Stimulated activated CD4-positive, alpha-beta T cell treated with anti-CD3 and anti-CD28 coated beads, Interleukin-4, amount 100 ng/mL, for 24 hours (primary cell): ENCODE measurements at places on chromosomes 16 and 17.

- no peak for DNase-seq
Measured at GRCh38 chr17:64920026-64920418, 744 bp upstream of the LRRC37A3 start.

DNA sequence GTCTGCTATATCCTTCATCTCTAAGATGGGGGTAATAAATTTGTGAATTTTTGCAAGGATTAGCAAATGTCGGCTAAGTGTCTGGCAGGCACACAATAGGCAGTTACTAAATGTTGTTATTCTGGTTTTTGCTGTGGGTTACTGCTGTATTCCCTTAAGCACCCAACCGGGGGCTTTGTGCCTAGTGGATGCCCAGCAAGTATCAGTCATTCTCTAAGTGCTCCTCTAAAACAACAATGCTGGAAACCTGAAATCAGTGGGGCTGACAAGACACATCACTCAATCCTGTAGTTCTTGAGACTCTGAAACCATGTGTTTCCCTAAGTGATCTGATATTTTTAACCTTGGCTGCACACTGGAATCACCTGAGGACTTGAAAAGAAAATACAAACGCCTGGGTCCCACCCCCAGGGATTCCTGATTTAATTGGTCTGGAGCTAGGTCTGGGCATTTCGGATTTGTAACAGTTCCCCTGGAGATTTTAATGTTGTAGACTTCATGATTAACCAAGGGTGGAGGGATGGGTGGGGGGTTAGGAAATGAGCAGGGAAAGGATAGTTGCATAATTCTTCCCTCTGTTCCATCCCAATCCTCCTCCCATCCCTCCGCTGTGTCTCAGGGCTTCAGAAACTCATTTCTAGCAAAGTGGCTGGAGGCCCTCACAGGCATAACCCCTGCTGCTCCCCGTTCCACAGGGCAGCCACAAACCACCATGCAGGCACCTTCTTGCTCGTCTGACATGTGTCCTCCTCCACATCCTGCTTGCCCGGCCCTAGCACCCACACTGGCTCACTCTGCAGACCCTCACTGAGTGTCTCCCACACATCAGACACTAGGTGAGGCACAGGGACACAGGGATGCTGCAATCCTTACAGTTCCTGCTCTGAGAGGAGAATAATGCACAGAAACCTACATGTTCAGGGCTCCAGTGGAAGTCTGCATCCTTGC, 61.7 kb upstream of the LYRM9 start:
- DNase-seq = no peak

DNA sequence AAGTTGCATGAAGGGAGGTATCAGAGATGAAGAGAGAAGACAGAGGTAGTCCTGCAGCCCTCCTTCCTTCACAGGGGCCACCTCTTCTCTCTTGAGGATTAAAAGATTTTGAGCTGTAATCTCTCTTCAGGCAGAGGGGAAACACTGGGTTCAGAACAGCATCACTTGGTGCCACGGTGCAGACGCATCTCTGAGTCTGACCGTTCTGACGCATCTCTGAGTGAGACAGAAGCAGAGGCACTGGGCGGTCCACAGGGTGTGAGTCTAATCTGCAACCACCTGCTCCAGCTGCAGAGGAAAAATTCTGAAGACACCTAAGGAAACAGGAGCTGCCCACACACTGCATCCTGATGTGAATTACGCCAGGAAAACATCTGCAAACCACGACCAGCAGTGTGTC, 5.3 kb upstream of the KRT37 start:
- no peak for DNase-seq

DNA sequence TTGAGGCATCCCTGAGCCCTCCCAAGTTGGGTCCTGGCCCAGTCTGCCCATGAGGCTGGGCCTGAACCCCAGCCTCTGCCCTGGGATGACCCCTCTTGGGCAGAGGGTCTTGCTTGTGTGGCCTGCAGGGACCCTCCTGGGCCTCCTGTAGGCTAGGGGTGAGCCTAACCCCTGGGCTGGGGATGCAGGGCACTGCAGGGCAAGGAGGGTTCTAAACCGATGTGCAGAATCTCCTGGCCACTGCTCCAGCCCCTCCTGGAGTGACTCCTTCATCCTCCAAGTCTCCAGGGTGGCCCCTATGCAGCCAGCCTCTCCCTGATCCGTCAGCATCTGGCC, 37.5 kb downstream of the LGALS9 start:
- DNase-seq = no peak

- DNase-seq = no peak
Measured at GRCh38 chr17:75783069-75783783, 1.4 kb upstream of the UNK start.

GRCh38 chr17:79970576-79971068, 65.0 kb downstream of the TBC1D16 start:
- DNase-seq = peak; percentile 56

- no peak for DNase-seq
Measured at GRCh38 chr17:49579522-49579921, 3.9 kb downstream of the NXPH3 start.

- DNase-seq = no peak
Measured at GRCh38 chr17:67090341-67090740, 46.0 kb downstream of the CACNG1 start.

DNA sequence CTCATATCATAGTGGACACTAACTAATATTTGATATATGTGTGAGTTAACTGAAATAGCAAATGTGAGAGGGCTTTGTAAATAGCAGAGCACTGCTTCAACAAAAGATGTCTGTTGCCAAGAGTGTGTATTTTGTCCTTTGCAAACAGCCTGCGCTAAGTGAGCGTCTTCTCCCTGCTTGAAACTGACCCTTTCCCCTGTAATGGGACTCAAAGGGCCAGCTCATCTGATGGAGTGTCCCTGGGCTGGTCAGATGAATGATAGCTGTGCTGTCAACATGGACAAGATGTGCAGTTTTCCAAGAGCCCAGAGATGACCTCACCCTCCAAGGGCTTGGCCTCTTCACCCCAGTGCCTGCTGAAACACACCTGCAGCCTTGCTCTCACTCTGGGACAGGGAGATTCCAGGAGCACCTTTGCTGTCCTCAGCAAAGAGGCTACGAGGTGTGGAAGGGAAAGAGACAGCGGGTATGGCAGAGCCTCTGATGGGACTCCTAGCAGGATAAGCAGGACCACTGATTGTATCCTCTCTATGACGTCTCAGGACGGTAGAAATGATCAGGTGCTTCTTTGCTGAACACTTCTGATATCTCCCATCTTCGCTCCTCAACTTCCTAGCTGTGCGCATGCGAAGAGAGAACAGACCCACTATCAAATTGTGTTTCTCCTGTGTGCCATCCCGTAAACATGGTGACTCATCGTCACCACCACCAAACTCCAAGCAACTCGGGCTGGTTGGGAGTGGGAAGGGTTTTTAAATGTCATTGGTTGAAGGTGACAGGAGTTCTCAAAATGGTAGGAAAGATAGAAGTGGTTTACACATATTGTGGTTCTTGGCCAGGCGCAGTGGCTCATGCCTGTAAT, 35.8 kb upstream of the TBX2 start:
- DNase-seq = no peak

GRCh38 chr17:81905993-81906392, 4.0 kb downstream of the NPB start:
- DNase-seq = no peak

GRCh38 chr17:60640503-60640902, 37.1 kb upstream of the BCAS3 start:
- no peak for DNase-seq

DNA sequence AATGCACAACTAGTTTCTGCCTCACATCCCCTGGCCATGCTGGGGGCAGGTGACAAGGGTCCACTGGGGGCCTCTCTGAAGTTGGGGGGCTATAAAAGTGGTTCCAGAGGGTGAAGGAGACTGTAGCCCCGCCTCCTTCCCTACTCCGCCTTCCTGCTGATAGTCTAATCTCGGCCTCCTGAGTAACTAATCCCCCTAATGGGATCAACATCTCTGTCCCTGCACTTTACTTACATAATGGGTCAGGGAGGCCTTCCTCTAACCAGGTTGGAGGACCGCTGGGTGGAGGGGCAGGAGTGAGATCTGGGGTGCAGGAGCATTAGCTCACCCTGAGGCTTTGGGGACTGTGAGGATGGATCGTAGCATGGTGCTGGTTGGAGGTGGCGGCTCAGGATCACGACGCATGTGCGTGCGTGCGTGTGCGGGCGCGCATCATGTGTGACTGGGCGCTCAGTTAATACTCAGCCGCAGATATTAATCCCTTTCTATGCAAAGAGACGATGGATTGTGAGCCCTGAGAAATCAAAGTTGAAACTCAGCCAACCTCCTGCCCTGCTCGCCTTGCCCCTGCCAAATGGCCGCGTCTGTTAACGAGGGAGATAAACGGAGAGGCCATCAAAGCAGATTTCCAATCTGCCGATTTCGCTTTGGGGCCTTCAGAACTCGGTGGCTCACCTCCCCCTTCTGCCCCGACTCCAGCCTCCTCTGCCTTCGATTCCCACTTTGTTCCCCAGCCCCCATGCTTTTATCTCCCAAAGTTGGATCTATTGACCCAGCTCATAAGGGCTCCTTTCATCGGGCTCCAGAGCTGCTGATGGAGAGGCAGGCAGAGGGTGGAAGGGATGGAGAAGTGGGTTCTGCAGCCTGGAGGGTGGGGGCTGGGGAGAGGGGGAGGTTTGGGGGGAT, 107.3 kb downstream of the SDK2 start:
- no peak for DNase-seq

GRCh38 chr17:75153780-75154194, 525 bp downstream of the JPT1 start:
- DNase-seq = peak; percentile 25

GRCh38 chr16:57159447-57159846, 26.4 kb downstream of the PSME3IP1 start:
- DNase-seq = no peak

GRCh38 chr16:83113317-83113716, 486.5 kb downstream of the CDH13 start:
- no peak for DNase-seq

DNA sequence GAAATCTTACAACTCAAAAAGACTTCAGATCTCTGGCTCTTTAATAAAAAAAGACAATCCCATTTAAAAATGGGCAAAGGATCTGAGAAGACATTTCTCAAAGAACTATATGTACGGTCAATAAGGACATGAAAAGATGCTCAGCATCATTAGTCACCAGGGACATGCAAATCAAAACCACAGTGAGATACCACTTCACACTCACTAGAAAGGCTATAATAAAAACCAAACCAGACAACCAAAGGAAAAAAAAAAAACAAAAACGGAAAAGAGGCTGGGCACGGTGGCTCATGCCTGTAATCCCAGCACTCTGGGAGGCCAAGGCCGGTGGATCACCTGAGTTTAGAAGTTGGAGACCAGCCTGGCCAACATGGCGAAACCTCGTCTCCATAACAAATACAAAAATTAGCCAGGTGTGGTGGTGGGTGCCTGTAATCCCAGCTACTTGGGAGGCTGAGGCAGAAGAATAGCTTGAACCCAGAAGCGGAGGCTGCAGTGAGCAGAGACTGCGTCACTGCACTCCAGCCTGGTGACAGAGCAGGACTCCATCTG, 1.7 kb upstream of the NPIPB7 start:
- no peak for DNase-seq

DNA sequence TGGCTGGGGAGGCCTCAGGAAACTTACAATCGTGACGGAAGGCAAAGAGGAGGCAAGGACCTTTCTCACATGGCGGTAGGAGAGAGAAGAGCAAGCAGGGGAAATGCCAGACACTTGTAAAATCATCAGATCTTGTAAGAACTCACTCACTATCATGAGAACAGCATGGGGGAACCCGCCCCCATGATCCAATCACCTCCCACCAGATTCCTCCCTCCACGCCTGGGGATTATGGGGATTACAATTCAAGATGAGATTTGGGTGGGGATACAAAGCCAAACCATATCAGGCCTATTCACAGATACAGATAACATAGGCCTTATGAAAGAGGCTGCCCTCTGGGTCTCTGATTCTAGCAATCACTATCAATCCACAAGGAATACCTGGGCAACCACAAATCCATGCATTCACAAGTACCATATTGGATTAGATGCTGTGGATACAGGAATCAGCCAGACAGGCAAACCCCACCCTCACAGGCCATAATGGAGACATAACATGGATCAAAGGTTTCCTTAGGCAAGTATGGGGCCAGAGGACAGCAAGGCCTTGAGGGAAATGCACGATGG, 284.9 kb downstream of the SOX9 start:
- no peak for DNase-seq
